ENCODE measurements at places on chromosomes 4 and X.

GRCh38 chr4:169604903-169605331 is 7.5 kb downstream of the NEK1 start:
- no peak for DNase-seq

DNA sequence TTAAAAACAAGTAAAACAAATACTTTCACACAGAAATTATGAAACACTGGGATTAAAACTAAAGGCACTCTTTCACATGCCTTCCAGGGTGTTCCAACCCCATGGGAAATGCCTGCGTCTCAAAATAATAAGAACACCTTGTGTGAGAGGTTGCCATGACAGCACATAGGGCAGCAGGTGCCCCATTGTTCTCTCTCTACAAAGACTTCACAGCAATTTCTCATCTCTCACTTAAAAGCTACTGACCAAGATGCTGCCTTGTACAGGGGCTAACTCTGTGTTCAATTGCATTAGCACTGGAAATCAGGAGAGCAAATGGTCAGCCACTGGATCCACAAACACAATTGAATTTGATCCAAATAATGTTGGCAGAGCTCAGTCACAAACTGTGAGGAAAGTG is 102.5 kb upstream of the GALNTL6 start:
- no peak for DNase-seq

- DNase-seq = no peak
These were observed 140.2 kb downstream of the SLIT2 start for GRCh38 chr4:20391912-20392311.

DNA sequence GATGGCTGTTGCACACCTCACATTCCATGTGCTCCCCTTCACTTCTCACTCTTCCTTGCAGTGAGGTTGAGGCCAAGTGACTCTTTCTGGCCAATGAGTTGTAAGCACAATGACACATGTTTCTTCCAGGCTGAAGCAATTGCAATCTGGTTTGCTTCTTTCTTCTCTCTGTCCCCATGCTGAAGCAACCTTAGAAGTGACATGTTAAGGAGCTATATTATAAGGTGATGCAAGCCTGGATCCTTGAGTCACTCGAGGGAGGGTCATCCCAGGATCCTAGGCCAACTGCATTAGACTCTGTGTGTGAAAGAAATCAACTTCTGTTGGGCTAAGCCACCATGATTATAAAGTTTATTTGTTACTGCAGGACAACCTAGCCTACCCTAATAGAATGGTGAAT is 45.5 kb upstream of the HS3ST1 start:
- DNase-seq = no peak

GRCh38 chrX:109351557-109351956 is 130.3 kb downstream of the GUCY2F start:
- DNase-seq = no peak

DNA sequence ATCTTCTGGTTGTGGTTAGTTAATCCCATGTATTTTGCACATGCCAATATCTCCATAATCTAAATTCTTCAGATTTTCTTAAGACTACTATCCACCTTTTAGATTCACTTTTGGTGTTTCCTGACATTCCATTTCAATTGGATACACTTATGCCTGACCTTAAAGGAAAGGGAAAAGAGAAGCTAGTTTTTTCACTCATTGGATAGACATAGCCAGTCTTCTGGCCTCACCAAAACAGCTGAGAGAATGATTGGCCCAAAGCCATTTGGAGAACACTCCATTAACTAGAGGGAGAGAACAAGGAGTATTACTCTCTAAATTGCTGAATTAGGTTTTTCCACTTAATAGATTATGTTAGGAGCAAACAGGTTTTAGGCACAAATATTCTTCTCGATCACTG is 4.0 kb downstream of the PRPS1 start:
- DNase-seq = no peak

DNA sequence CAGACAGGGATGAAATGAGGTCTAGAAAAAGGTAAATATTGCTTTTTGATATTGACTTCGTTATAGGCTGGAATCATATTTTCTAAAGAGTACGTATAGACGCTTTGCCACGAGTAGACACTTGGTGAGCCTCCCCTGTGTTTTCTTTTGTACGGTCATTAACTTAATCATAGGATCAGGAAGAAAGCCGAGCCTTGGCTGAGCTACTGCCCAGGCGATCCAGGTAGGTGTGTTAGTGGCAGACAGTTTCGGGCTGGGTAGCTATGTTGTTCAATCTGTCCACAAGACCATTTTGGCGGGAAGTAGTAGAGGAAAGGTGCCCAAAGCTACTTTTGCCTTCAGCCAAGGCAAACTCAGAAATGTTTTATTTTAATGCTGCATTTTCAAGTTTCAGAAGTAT is 8.8 kb downstream of the PRDM8 start:
- no peak for DNase-seq

GRCh38 chr4:78332976-78333375 is 218.6 kb upstream of the ANXA3 start:
- DNase-seq = no peak

GRCh38 chrX:45230410-45230809 is 29.7 kb upstream of the DIPK2B start:
- no peak for DNase-seq

GRCh38 chr4:48653217-48654014 is 126.7 kb downstream of the FRYL start:
- DNase-seq = no peak

DNA sequence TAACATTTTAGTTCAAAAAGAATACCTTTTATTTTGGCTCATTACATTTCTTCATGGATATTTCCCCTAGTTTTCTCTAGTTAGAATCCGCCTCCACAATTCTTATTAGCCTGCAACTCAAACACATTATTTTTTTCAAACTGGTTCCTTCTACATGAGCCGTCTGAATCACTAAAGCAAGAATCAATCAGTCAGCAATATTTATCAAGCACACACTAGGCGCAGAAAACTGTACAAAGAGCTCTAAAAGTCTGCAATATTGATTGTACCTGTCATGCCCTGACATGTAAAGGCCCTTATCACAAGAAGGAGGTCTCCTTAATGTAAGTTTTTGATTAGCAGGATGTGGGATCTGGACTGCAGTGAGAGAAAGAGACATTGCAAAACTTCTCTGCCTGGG is 94.8 kb upstream of the CENPE start:
- no peak for DNase-seq

- DNase-seq = no peak
These were observed 14.9 kb upstream of the ADD1 start for GRCh38 chr4:2828758-2829181.

- no peak for DNase-seq
These were observed 1.1 kb upstream of the CHST7 start for GRCh38 chrX:46572340-46572936.

GRCh38 chr4:65670331-65671031 is at the start of gene EPHA5:
Gene EPHA5 (minus strand): TSS chr4:65670489. CDS start chr4:65669742, 747 bp downstream.
- peak; percentile 57 for DNase-seq

DNA sequence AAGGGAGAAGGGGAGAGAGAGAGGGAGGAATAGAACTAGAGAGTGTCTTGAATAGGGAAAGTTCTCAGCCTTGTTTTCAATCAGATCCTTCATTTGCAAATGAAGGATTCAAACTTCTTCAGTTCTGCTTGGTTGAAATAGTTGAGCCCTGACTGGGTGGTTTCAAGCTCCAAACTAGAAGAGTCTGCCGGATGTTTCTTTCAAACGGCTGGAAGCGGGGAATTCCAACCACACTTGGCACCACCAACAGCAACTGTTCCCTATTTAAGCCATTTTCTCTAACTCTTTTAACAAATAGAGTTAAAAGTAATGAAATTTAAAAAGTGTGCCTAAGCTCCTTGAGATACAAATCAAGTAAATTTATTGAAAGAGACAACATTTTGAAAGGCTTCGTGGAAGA is 67.5 kb upstream of the DDX60 start:
- DNase-seq = no peak

DNA sequence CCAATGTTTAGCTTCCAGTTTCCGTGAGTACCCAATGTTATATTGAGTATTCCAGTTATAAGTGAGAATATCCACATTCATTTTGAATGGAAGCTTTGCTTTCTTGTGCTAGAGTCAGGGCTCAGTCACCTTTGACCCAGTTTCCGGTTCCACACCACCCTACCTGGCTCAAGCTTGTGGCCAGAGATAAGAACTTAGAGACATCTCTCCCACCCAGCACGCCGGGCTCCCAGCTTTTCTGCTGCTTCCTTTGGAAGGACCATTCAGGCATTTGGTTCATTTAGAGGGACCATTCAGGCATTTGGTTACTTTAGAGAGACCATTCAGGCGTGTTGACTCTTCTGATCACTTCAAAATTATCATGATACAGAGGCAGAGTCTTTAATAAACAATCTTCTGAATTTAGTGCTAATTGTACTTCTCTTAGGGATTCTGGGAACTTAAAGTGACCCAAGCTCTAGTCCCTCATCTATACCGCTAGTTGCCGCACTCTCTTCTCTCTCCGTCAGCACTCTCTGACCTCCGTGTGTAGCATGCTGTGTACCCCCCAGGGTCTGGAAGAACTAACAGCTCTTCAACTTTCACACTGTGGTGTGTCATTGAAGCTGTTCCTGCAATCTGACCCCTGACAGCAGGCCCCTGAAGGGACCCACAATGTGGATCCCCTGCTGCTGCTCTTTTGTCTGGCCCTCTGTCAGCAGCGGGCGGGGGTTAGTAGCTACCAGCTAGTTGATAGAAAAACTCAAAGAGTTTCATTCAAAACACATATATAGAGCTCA is 943.1 kb downstream of the ARAP2 start:
- no peak for DNase-seq

DNA sequence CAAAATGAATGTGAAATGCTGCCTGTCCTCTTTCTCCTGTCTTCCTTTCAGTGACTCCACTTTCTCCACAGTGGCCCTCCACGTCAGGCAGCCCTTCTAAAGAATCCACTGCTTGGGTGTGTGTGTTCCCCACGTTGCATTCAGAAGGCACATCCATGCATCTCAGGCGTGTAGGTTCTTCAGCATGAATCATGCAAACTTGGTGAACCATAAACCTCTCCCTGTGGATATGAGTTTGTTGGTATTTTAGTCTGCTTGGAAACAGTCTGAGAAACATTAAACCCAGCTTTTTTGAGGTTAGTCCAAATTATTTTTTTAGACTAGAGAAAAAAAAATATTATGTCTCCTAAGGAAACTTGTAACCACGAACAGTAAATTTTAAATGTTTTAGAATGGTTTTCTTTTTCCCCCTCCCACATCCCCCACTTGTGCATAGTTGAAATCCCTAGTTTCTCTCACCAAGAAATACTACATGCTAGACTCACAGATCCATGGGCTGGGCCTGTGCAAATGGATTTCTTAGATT is 251.6 kb downstream of the CBR4 start:
- DNase-seq = peak; percentile 89

- no peak for DNase-seq
These were observed 482.4 kb downstream of the NAF1 start for GRCh38 chr4:162684371-162684700.

All from ACHN (cell line).